ENCODE measurements at places on chromosomes 16 and 17. TPM values are rescaled to one million over a fixed set of nuclear protein-coding genes. Genes with fewer than 3 reads are reported as not detected.

GRCh38 chr16:1537763-1538289, 4.4 kb downstream of the TMEM204 start:
- DNase-seq: no peak

METRN gene
- polyA plus RNA-seq: 42.9 TPM

CIAO2B gene
- 174 TPM for polyA plus RNA-seq

- DNase-seq: no peak
Observed at GRCh38 chr17:1145311-1145986, 34.3 kb downstream of the ABR start.

- no peak for DNase-seq
Observed at GRCh38 chr17:56244268-56244890, 91.1 kb downstream of the ANKFN1 start.

CD300A gene
- polyA plus RNA-seq: 5.2 TPM

MYH13 gene
- 0.01 TPM for polyA plus RNA-seq
